ENCODE measurements at places on chromosomes 11 and 22. TPM values are rescaled to one million over a fixed set of nuclear protein-coding genes. Genes with fewer than 3 reads are reported as not detected.

The ROM1 gene
- total RNA-seq = 11.4 TPM

The CEP57 gene
- total RNA-seq = 36.1 TPM

The NPAS4 gene
- not detected for total RNA-seq

The MS4A12 gene
- not detected for total RNA-seq

The RRP7A gene
- total RNA-seq = 26.5 TPM

The RTCB gene
- total RNA-seq = 110 TPM

The PNPLA5 gene
- total RNA-seq = not detected

The SERHL2 gene
- 0.62 TPM for total RNA-seq

DNA sequence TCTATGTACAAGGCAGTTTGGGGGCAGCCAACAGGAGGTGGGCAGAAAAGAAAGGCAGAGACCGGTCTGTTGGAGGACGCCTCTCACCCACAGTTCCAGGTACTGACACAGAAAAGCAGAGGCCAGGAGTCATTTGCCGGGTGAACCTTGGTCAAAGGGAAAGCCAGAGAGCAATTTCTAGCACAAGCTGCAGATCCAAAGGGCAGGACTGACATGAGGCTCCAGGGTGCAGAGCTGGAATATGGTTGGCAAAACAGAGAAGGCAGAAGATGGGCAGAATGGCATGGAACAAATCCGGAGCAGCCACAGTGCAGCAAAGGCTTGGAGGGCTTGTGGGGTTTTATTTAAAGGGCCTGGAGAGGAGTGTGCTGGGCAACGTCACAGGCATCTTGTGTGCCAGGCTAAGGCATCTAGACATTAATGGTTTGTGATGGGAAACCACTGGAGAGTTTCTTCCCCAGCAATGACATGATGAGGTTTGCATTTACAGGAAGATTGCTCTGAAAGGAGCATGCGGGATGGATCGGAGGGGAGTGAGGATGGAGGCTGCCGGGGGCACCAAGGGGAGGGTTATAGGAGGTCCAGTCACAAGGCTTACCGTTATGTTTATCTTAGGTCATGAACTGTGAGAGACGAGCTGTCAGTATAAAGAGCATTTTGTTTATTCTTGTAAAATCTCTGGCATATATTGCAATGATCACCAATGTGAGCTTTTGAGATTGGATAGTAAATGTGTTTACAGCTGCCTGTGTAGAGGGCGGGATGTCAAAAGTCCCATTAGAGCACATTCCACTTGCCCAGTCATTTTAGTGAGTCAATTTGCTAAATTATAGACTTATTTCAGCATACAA is 5.7 kb upstream of the MMP20 start:
- no peak for DNase-seq

DNA sequence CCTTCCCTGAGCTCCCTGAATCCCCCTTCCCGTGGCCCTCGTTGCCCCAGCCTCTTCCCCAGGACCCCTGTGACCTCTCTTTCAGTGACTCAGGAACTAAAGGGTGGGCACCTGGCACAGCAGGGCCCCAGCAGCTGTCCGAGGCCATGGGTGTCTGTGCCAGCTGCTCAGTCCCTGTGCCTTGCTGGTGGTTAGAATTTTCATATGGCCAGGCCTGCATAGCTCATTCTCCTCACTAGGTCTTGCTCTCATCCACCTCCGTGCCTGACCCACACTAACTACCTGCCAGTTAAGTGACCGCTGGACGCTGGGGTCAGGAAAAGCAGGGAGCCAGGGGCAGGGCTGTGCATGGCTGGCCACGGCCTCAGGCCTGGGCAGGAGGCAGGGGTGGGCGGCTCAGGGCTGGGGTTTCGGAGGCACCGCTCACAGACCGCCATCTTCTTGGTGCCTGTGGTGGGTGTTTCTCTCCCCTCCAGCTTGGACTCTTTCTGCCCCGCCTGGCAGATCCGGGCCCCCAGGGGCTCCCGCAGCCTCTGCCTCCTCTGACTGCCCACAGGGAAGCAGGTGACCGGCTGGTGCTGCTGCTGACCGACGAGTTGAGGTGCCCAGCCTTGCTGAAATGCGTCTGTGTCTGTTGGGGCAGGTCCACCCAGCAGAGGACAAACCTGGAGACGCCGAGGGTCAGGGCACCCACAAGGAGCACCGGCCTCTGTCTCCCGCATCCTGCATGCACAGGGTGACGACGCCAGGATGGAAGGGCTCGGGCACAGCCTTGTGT is 20.3 kb downstream of the MRGPRD start:
- DNase-seq = no peak

DNA sequence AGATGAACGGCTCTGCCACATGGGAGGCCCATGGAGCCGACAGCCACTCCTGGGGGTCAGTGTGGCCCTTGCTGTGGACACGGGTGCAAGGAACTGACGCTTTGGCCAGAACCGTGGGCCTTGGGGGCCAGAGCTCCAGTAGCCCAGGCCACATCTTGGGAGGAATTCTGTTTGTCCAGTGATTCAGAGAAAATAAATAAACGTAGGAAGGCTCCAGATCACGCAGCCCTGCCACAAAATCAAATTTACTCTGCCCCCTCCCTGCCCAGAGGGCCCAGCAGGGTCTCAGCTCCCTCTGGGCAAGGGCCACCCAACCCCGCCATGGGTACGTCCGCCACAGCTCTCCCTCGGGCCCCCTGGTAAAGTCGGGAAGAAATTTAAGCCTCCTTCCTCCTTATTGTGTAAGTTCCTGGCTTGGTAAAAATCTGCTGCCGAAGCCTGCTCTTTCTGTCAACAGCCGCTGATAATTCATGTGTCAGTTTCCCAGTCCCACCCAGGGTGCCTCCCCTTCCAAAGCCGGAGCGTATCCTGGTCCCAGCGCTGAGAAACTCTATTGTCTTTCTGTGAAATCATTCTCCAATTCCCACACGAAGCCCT is 6.9 kb upstream of the MUC5AC start:
- no peak for DNase-seq

GRCh38 chr22:41377846-41378245 is 3.9 kb upstream of the TEF start:
- DNase-seq = no peak

- DNase-seq = peak; percentile 46
Observed at GRCh38 chr11:58923300-58923788, 15.9 kb upstream of the GLYATL1 start.

- DNase-seq = no peak
Observed at GRCh38 chr11:68939583-68940555, 36.2 kb downstream of the IGHMBP2 start.

GRCh38 chr11:68259122-68259959 is 12.4 kb downstream of the C11orf24 start:
- DNase-seq = no peak

GRCh38 chr11:133678191-133678590 is 145.9 kb upstream of the OPCML start:
- no peak for DNase-seq

- DNase-seq = no peak
Observed at GRCh38 chr22:20741634-20742581, 32.0 kb upstream of the SERPIND1 start.

- DNase-seq = no peak
Observed at GRCh38 chr11:72851726-72852125, 37.5 kb downstream of the ATG16L2 start.

DNA sequence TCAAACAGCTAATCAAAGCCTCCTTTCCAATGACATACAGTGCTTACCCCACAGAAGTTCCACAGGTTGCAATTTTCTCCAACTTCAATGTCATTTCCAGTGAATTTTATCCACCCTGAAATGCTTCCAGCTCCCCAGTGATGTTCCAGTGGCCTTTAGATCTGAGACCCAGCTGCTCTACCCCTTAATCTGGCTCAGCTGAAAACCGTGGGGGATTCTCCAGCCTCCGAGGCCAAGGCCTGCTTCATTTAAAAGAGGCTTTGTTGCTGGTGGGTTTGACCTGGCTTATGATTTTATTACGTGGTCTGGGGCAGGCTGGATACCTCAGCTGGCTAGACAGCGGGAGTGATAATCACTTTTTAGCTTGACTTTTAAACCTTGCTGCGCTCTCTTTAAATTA is 10.9 kb downstream of the HEPHL1 start:
- no peak for DNase-seq

- DNase-seq = no peak
Observed at GRCh38 chr22:20428496-20429253, 8.9 kb downstream of the SCARF2 start.

DNA sequence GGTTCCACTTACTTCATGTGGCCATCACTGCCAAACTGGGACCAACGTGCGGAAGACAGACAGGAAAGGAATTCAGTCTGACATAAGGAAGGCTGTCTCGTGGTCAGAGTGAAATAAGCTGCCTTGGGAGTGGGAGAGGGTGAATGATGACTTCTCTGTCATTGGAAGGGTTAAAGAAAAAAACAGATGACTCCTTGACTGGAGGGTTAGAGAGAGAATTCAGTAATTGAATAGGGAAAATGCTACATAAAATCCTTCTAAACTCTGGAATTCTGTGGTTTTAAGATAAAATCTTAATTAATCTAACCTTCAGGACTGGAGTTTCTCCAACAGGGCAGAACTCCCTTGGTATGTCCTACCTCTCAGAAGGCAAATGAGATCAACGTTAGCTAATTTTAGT is 33.8 kb downstream of the RAB30 start:
- DNase-seq = peak; percentile 37

- DNase-seq = peak; percentile 35
Observed at GRCh38 chr22:44304354-44304753, 8.4 kb downstream of the SHISAL1 start.

- no peak for DNase-seq
Observed at GRCh38 chr11:93238956-93239355, 41.2 kb upstream of the SLC36A4 start.

- DNase-seq = peak; percentile 84
Observed at GRCh38 chr11:67032830-67033551, 10.1 kb downstream of the SYT12 start.

- peak; percentile 5 for DNase-seq
Observed at GRCh38 chr22:28297504-28297903, 378.4 kb upstream of the PITPNB start.

DNA sequence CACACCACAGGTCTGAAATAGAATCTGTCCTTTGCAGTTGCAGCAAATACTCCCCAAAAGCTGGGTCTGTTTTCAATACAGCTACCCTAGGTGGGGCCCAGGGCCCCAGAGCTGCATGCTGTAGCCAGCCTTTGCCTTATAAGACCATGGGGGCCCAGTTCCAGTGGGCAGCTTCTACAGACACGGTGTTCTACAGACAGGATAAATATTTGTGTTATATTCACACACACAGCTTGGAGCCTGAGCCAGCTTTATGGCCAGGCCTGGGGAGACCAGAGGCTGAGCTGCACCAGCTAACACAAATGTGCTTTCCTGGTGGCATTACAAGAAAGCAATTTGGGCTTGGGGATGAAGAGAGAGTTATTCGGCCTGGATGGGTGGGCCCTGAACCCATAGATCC is 151.8 kb upstream of the NCAM1 start:
- no peak for DNase-seq

DNA sequence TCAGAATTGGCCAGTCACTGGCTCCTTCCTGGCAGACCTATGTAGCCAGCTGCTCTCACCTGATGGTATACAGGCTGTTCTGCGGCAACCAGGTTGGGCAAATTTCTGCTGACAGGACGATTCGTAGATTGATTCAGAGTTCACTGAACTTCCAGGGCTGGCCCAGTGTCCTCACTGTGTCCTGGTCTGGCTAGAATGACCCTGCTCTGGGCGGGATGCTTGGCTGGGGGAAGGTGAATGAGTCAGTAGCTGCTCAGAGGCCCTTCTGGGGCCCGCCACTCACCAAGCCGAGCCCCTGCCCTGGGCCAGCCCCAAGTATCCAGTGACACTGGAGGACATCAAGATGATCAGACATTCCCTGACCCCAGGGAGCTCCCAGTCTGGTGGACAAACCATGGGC is 62.9 kb upstream of the WNT11 start:
- DNase-seq = no peak

DNA sequence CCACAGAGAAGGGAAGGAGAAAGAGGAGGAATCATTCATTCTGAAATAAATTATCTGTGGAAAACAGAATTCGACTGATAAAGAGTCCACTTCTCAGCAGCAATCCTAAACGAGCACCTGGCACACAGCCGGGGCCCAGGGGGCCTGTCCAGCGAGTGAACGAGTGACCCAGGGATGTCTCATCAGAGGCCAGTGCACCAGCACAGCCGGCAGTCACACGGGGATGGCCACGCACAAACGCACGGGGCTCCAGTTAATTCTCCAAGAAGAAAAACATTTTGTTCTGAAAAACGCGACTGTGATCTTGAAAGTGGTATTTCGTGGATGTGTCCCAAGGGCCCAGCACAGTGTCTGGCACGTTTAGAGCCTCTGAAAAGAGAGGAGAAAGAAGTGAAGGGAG is 154.6 kb downstream of the BRD1 start:
- DNase-seq = no peak

DNA sequence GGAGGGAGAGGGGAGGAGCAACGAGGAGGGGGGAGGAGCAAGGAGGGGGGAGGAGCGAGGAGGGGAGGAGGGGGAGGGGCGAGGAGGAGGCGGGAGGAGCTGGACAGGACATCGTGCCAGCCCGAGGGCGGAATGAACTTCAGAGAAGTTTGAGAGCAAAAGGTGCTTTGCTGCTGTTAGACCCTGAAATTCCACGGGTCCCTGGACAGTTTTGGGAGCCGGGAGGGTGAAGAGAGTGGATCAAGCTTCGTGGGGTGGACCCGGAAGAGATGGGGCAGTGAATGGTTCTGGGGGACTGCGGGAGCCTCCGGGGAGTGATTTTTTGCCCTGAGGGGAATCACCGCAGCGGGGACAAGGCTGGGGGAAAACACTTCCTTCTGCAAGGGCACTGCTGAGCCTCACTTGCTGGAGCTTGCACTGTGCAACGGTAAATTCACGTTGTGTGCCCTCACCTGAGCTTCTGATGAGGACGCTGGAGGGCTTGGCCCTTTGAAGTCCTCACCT is 10.7 kb upstream of the NLRP6 start:
- DNase-seq = no peak

- no peak for DNase-seq
Observed at GRCh38 chr11:1157645-1158591, at the start of gene MUC5AC. Gene MUC5AC (plus strand): TSS chr11:1157953. CDS start chr11:1158000, 47 bp downstream.

DNA sequence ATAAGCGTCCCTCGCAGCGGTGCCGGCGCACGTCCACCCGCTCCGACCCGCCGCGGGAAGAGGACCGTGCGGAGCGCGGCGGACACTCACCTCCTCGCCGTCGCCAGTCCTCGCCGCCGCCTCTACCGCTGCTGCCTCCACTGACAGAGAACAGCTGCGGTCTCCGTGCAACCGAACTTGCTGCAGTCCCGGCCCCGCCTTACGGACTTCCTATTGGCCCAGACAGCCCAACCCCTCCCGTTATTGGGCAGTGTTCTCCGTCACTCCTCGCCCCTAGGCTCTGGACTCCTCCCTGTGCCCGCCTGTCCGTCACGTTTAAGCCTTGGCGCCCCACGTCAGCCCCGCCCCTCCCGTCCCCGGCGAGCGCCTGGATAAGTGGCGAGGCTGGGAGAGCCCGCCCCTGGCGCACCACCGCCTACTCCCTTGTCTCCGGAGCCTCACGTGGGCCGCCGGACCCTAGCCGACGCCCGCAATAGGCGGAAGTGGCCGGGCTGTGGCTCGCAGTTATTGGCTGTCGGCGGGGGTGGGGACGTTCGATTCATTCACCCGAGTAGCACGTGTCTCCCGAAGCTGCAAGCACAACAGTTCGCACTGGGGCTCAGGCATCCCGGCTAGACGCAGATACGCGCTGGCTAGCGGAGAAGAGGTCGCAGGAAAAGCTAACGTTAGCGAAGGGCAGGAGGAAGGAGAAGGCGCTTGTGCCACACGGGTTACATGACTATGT is at the start of gene PC:
TSS of gene PC (minus strand) at position 152 of the 724 bp plus-strand sequence. CDS start 86,224 bp downstream, outside the sequence.
- DNase-seq = peak; percentile 99

GRCh38 chr22:46070215-46070802 is 80.0 kb upstream of the PPARA start:
- DNase-seq = no peak

- DNase-seq = no peak
Observed at GRCh38 chr11:103893371-103893770, 143.1 kb upstream of the DDI1 start.
